ENCODE measurements at places on chromosomes 4 and X. TPM values are rescaled to one million over a fixed set of nuclear protein-coding genes. Genes with fewer than 3 reads are reported as not detected.

DNA sequence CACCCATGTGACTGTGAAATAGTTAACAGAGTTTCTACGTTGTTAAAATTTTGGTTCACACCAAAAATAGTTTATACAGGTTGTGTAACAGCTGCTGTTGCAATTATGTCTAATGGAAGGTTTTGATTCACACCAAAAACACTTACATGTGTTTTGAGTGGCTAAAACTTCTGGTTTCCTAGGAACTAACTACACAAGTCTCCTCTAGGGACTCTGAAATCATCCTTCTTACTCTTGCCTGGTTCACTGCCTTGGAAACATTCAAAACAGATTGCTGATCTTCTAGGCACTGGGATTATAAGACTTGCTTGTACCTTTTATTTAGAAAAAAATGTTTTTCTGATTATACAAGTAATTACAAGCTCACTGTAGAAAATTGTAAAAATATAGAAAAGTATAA, 14.9 kb upstream of the MORC4 start:
- DNase-seq: no peak
- no peaks in the 10 kb centered on the region for H3K36me3 ChIP-seq
- H3K4me1 ChIP-seq: no peaks in the 10 kb centered on the region

- H3K4me1 ChIP-seq: no peaks in the 10 kb centered on the region
- no peak for DNase-seq
- no peaks in the 10 kb centered on the region for H3K27me3 ChIP-seq
- no peak overlapping the region for H3K4me3 ChIP-seq
- no peaks in the 10 kb centered on the region for H3K36me3 ChIP-seq
Measured at GRCh38 chrX:96379951-96380350, 304.7 kb upstream of the DIAPH2 start.

DNA sequence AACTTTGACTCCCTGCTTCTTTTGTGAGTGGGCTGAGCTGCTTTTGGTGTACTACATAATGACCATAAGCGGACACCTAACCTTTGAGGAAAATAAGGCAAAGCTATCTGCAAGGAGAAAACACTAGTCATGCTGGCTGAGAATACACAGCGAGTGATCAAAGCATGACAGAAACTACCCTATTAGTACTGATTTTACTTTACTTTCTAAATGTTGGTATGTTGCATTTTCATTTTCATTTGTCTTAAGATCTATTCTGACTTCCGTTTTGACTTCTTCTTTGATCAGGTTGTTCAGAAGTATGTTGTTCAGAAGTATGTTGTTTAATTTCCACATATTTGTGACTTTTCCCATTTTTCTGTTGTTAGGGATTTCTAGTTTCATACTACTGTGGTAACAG, 361.1 kb downstream of the TRAM1L1 start:
- no peaks in the 10 kb centered on the region for H3K27me3 ChIP-seq
- H3K4me3 ChIP-seq: no peak overlapping the region
- H3K4me1 ChIP-seq: no peaks in the 10 kb centered on the region
- no peak for DNase-seq

DNA sequence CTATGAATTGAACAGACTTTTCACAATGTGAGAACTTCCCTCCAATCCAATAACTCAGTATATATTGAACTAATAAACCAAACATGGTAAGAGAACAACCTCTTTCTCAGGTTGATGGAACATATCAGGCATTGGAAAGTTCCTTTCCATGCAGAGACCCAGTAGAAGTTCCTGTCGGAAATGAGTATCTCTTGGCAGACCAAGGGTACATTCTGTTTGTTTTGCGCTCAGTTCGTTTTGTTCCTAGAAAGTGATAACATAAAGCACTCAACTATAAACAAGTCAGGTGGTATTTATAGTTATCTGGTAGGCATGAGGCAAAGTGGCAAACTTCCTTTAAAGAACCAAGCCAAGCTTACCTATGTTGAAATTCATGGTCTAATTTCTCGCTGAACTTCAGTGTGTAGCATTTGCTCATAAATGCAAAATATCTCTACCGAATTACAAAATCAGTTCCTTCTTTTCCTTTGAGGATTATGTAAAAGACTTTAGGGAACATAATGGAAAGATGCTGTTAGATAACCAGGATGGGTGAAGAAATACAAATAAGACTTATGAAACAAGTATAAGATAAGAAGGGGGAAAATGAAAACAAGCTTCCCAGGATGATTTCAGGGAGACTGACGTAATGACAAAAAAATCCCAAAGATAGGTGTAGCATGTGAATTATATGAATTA, 120.3 kb downstream of the ARHGAP24 start:
- H3K27ac ChIP-seq: no peak overlapping the region
- no peaks in the 10 kb centered on the region for H3K27me3 ChIP-seq
- no peaks in the 10 kb centered on the region for H3K36me3 ChIP-seq
- no peak for DNase-seq
- no peak overlapping the region for H3K4me3 ChIP-seq
- no peaks in the 10 kb centered on the region for H3K4me1 ChIP-seq

DNA sequence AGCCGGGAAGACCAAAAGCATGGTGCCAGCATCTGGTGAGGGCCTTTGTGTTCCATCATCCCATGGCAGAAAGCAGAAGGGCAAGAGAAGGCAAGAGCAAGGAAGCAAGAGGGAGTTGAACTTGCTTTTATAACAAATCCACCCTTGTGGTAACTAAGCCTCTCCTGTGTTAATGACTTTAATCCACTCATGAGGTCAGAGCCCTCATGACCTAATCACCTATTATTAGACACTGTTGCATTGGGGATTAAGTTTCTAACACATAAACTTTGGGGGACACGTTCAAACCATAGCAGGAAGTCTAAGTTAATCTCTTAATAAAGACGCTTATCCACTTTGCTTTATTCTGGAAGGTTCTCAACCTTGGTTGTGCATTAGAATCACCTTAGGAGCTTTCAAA, 12.5 kb upstream of the PCYT1B start:
- H3K4me3 ChIP-seq: no peak overlapping the region
- H3K4me1 ChIP-seq: no peaks in the 10 kb centered on the region
- no peak for DNase-seq
- H3K36me3 ChIP-seq: no peaks in the 10 kb centered on the region
- H3K27ac ChIP-seq: no peak overlapping the region

GRCh38 chr4:55103224-55103623, 22.2 kb downstream of the KDR start:
- no peak for DNase-seq
- no peaks in the 10 kb centered on the region for H3K27me3 ChIP-seq

DNA sequence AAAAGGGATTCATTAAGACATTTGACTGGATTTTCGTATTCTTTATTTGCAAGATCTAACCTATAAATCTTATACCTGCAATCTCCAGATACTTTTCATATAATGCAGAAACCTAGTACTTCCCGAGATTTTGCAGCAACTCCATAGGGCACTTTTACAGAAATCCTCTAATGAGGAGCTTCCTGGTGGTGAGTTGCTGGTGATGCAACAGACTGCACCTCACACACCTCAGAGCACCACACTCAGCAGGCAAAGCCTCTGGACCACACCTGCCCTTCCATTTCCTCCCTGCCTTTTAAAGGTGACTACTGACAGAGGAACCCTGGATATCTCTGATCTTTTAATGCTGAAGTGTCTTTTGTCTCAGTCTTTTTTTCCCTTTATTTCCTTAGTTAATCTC, 289.4 kb downstream of the TRAM1L1 start:
- H3K4me1 ChIP-seq: no peaks in the 10 kb centered on the region
- no peak overlapping the region for H3K4me3 ChIP-seq
- H3K27ac ChIP-seq: no peak overlapping the region
- H3K27me3 ChIP-seq: no peaks in the 10 kb centered on the region

Gene SYN1
- 0.65 TPM for total RNA-seq

Gene CAPN6
- total RNA-seq: not detected
